GM12878 (cell line): ENCODE measurements at places on chromosomes 5 and 9. TPM values are rescaled to one million over a fixed set of nuclear protein-coding genes. Genes with fewer than 3 reads are reported as not detected.
A peak's percentile ranks its signal among the peaks of the same experiment; 100 is the strongest.

SLC22A4 gene
- polyA plus RNA-seq = 0.23 TPM in 1 of 2 replicates, not detected in the other

CMBL gene
- 13.6 and 14.5 TPM in 2 replicates for polyA plus RNA-seq

TMEM171 gene
- polyA plus RNA-seq = not detected in 2 replicates

CDH6 gene
- polyA plus RNA-seq = 0.01 TPM in 1 of 2 replicates, not detected in the other

ELL2 gene
- 48.6 and 53.1 TPM in 2 replicates for polyA plus RNA-seq

FOXE1 gene
- not detected in 2 replicates for polyA plus RNA-seq

SPATA24 gene
- 6.2 and 7.4 TPM in 2 replicates for polyA plus RNA-seq

ZNF483 gene
- polyA plus RNA-seq = 0.20 and 0.22 TPM in 2 replicates

DDX4 gene
- polyA plus RNA-seq = not detected in 2 replicates

C9orf43 gene
- 0.31 and 0.42 TPM in 2 replicates for polyA plus RNA-seq

ADAMTS19 gene
- polyA plus RNA-seq = not detected in 2 replicates

NIPSNAP3A gene
- 43.7 and 49.9 TPM in 2 replicates for polyA plus RNA-seq

ACTBL2 gene
- not detected in 2 replicates for polyA plus RNA-seq

KLHL9 gene
- polyA plus RNA-seq = 17.5 and 19.6 TPM in 2 replicates

ZNF883 gene
- 0.14 and 0.29 TPM in 2 replicates for polyA plus RNA-seq

DNA sequence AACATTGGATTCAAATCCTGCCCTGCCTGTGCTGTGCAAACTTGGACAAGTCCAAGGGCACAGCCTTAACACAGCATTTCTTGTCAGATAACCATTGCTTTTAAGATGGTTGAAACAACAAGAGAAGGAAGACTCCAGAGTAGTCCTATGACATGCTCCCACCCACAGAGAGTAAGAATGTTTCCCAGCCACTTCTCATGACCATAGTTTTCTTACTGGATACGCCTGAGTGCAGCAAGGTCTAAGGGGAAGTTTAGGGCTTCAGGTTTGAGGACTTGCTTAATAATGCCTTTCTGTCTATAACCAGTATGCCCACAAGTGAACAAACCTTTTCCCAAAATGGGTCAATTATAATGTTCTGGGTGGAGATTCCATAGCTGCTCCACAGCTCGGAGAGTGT lies 126.4 kb downstream of the SLF1 start:
- DNase-seq = no peak

DNA sequence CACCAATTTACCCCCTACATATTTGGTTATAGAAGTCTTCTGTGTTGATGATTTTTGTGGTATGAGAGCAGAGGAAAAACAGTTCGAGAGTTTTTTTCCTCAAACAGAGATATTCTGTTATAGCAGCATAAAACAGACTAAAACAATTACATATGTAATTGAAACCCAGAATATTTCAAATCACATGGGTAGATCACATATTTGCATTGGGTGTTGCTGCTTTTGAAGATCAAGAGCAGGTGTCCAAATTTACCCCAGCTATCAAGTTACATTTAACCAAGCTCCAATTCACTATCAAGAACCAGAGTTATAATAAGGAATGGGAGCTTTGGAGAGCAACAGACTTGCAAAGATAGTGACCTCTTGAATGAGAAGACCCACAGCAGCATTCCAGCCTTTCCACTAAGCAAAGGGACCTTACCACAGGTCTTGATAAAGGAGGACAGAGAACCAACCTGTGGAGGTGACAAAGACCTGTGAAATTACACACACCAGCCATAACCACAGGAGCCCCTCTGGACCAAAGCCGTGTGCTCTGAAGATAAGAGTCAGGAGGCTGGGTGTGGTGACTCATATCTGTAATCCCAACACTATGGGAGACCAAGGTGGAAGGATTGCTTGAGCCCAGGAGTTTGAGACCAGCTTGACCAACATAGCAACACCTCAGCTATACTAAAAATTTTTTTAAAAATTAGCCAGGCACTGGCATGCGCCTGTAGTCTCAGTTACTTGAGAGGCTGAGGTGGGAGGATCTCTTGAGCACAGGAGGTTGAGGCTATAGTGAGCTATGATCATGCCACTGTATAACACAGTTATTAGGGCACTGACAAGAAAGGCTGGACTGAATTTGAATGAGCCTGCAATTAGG lies 4.0 kb upstream of the CCL28 start:
- no peak for DNase-seq

- DNase-seq = no peak
Measured at GRCh38 chr9:20562051-20562450, 60.2 kb downstream of the MLLT3 start.

- DNase-seq = no peak
Measured at GRCh38 chr9:35656831-35657545, 831 bp downstream of the RMRP start.

- peak; percentile 58 for DNase-seq
Measured at GRCh38 chr9:107046692-107047091, 183.7 kb downstream of the ZNF462 start.

DNA sequence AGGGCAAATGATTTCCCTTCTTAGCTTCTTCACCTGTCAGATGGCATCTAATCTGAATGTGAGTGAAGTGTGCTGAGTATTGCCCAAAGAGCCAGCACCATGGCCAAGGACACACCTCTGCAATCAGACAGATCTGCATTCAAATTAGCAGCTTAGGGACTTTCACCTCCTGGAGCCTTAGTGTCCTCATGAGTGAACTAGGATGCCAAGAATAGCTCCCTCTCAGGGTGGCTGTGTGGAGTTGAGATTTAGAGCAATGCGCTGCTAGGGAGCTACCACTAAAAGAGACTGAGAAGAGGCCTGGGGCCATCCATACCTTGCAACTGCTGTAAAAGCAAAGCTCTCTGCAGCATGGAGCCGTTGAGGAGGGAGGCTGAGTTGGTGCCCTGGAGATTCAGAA lies 1.4 kb downstream of the CIZ1 start:
- no peak for DNase-seq

GRCh38 chr9:36250079-36250478 lies 8.2 kb downstream of the GNE start:
- no peak for DNase-seq

- DNase-seq = no peak
Measured at GRCh38 chr5:146240951-146241350, 37.5 kb downstream of the RBM27 start.

DNA sequence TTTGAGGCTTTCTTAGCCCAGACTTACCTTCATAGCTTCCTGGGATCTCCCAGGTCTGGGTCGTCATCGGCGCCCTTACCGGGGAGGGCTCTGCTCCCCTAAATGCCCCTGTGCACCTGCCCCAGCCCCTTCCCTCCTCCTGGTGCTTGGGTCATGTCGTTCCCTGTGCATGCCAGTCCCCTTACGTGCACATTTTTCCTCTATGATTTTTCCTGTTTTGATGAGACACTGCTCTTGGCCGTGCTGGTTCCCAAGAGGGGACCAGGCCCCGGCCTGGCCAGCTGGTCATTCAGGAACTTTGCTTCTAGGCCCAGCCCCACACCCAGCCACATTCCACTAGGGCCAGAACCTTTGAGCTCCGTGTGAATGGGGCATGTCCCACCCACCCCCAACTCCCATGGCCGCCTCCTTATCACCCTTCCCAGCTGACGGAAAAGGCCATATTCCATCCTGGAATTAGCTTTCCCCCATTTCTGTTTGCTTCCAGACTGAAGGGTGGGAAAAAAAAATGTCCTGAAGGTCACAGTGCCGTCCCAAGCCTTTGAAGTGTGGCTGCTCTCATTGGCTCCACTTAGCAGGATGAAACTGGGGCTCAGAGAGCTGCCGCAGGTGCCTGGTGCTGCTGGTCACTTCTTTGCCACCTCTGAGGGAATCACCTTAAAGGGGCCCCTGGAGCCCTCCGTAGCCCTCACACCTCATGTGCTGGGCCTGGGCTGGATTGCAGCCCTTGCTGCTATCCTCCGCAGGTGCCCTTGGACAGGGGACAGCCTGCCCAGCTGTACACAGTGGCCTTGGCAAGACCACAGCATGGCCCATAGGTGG lies 25.1 kb downstream of the ERGIC1 start:
- DNase-seq = no peak

DNA sequence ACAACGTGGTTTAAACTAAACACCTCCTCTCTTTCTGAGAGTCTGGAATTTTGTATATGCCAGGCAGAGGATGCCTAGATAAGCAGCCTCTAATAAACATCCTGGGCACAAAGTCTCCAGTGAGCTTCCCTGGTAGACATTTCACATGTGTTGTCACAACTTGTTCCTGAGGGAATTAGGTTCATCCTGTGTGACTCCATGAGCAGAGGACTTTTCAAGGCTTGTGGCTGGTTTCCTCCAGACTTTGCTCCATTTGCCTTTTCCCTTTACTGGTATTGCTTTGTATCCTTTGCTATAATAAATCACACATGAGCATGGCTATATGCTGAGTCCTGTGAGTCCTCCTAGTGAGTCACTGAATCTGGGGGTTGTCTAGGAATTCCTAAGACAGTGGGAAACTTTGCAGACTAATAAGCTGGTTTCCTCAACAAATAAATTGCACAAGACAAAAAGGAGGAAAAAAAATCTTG lies 77.4 kb downstream of the NR2F1-AS1 start:
- no peak for DNase-seq

- DNase-seq = peak; percentile 55
Measured at GRCh38 chr5:56259002-56259511, 25.9 kb upstream of the ANKRD55 start.

DNA sequence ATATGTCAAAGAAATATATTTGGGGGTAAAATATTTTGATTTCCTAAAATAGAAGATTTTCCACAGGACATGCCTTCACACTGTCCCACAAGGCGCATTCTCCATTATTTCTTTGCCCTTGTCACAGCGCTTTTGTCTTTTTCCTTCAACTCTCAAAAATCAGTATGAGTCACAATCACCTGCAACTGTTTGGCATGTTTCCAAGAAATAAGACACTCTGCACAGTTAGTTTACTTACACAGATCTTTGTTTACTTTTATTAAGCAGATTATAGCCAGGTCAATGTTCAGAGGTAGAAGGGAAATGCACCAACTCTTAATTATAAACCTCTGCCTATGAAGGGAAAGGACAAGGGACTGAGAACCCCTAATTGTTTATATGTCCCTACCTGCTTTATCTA lies 9.5 kb downstream of the CEMIP2 start:
- DNase-seq = no peak

- no peak for DNase-seq
Measured at GRCh38 chr9:89770531-89771174, 165.8 kb downstream of the GADD45G start.

DNA sequence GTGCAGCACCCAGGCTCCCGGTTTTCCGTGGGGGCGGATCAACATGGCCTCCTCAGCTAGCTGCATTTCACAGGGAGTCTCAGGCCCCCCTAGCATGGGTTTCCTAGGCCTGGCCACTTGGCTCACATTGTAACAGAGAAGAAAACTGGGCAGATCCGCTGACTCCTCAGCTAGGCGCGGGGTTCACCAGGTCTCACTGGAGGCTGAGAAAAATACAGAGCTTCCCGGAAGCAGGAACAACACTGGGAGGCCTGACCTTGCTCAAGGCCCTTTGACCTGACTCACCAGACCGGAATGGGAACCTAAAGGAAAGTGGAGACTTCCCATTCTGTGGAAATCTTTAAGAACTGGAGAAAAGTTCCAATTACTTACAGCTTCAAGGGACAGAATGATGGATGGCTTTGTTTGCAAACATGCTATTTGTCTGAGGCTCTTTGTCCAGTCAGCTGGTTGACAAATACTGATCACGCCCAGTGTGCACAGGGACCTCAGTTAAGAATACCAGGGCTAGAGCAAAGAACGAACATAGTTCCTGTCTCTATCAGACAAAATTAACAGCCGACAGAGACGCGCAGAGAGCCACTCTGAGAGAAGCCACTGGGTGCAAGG lies 88.7 kb upstream of the LRRTM2 start:
- no peak for DNase-seq

DNA sequence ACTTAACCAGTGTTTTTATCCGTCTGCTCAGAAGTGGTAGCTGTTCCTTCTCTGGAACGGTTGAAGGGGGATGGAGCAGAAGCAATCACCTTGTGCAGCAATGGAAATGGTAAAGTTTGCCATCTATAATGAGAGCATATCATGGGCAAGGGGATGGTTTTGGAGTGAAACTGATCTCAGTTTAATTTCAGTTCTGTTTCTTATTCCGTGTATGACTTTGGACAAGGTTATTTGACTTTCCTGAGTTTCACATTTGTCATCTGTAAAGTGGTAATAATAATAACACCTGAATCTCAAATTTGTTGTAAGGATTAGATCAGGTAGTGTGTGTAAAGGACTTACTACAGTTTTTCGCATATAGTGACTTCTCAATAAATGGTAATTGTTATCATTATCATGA lies 106.1 kb downstream of the PCSK1 start:
- no peak for DNase-seq

DNA sequence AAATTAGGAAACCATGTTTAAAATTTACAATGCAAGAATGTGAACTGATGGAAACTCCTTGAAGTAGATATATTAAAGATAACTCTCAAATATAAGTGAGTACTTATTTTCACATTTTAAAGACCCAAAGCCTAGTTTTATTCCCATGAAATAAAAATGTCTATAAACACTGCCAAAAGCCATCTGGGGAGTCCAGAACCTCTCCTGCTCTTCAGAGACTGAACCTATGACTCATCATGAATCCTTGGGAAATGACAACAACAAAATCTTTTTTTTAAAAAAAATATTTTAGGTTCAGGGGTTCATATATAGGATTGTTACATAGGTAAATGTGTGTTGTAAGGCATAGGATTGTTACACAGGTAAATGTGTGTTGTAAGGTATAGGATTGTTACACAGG lies 33.8 kb upstream of the FYB1 start:
- DNase-seq = no peak

DNA sequence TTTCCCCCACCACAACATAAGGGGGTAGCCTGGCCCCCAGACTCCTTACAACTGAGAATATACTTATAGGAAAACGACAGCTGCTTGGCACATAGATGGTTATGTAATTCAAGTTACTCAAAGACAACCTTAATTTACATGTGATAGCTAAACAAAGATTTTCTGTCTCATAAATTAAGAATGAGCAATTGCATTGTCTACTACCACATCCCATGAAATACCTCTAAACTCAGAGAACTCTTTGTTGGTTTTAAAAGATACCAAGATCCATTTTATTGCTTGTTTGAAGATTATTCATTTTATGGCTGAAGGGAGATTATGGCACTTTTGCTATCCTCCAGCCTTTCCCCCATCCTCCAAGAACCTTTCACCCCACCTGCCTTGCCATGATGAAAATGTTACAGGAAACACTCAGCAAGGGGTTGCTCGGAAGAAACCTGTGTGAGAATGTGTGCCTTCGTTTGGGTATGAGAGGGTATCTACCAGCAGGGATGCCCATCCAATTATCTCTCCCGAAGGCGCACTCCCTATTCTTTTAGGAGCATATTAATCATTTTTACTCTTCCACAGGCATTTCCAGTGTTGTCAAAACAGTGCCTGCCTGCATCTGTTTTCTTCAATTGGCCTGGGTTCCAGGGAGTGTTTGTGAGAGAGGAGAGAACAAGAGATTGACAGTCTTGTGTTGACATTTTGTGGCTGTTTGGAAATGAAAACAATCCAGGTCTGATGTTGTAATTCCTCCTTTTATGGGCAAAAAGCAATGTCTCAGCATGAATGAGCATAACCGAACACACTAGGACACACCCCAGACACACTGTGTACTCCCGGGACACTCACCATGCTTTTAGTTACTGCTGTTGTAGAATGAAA lies 208.0 kb upstream of the ANKRD55 start:
- no peak for DNase-seq
